Suppressor macrophage treated with lipopolysaccharide for 1 hour (primary cell): ENCODE measurements at places on chromosomes 6 and 20.

- DNase-seq, result no peak
Observed at GRCh38 chr20:39534846-39535245, 572.7 kb downstream of the DHX35 start.

GRCh38 chr6:1226277-1227099 is 85.4 kb upstream of the FOXQ1 start:
- no peak for DNase-seq

DNA sequence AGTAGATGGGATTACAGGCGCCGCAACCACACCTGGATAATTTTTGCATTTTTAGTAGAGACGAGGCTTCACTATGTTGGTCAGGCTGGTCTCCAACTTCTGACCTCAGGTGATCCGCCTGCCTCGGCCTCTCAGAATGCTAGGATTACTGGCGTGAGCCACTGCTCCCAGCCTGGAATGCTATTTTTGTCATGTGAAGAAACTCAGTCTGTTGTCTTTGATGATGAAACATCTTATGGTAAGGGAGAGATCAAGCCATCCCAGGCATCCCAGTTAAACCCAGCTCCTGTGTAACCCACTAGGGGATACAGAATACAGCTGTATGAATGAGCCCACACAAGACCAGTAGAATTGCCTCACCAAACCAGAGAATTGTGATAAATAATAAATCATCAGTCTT is 83.6 kb upstream of the RBM24 start:
- no peak for DNase-seq

DNA sequence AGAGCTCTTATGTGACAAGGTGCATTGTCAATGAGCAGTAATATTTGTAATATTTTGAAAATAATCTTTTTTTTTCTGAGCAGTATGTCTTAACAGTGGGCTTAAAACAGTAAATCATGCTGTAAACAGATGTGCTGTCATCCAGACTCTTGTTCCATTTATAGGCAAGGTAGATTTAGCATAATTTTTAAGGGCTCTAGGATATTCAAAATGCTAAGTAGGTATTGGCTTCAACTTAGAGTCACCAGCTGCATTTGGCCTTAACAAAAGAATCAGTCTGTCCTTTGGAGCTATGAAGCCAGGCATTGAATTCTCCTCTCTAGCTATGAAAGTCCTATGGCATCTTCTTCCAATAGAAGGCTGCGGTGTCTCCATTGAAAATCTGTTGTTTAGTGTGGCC is 63.7 kb downstream of the ME1 start:
- DNase-seq, result no peak
